MG63 (cell line): ENCODE measurements at places on chromosomes 1 and 21.
A peak's percentile ranks its signal among the peaks of the same experiment; 100 is the strongest.

GRCh38 chr1:173507205-173507846 lies 30.2 kb downstream of the PRDX6 start:
- DNase-seq: peak; percentile 61

DNA sequence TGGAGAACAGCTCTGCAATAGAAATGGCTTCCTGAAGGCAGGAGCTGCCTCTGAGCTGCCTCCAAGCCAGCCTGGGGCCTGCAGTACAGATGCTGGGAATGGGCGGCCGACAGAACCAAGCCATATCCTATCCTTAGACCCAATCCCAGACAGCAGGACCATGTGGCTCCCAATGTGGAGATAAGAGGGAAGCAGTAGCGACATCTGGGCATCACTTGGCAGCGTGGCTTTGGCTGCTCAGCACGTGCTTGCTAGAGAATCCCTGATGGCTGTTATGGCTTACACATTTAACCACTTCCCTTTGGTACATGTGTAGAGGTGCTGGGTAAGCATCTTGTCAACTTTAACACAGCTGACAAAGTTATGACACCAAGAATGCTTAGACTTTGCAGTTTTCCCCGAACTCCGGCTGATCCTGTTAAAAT lies 87.7 kb downstream of the MAN1C1 start:
- no peak for DNase-seq

DNA sequence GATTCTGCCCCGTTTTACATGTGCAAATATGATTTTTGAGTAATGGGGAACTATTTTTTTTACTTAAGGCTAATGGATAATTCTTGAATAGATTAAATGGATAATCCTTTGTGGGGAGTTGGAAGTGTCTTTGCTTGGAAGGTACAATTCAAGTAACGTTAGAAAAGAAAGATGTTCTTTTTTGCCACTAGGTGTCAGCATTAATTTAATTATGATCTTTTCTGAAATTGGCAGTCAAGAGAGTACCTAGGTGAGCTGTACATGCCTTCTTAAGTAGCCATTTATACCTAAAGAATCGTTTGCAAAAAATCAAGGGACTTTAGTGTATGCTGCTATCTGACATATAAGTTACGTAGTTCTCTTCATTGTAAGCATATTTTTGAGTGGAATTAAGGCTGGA lies 2.2 kb downstream of the FBXO28 start:
- DNase-seq: no peak

DNA sequence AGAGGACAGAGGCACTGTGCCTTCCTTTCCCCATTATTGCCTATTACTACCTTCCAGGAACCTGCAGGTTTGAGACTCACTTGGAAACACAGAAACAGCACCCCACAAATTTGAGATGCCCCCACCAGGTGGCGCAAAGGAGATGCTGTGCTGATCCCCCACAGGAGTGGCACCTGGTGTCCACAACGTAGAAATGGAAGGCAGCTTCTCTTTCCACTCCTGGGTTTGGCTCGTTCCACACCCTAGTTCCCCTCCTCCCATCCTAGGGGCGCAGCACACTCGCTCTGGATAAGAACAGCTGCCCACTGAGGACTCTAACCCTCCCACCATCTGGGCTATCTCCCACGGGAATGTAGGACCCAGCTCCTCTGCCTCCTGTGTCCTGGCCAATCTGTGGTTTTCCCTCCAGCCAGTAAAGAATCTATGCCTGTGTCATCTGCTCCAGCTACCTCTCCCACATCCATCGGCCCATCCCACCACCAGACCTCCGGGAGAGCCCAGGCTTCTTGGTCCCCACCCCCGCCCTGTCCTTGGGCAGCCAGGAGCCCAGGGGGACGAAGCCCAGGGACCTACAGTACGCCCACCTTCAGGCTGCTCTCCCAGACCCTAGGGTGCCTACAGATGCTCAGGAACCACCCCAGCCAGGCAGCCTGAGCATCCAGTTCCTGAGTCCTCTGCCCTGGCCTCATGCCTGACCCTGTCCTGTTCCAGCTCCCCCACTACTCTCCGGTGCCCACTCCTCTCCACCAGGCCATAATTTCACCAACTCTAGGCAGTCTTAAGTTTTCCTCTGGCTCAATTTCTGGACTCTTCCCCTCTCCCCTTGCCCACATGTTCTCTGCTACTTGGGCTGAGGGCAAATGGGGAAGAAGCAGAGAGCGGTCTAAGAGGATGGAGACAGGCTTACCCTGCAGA lies 549 bp downstream of the THBS3 start:
- DNase-seq: peak; percentile 76

DNA sequence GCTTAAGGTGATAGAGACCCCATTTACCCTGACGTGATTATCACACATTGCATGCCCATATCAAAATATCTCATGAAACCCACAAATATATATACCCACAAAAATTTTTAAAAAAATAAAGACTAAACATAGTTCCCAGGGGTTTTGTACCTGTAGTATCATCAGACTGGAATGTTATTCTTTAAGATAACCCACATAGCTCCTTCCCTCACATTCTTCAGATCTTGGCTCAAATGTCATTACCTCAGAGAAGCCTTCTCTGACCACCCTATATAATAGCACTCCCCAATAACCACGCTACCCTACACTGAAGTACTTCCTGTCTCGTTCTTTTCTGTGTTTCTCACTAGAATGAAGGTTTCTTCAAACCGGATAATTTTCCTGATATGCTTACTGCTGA lies 138.3 kb upstream of the SNX7 start:
- DNase-seq: no peak

DNA sequence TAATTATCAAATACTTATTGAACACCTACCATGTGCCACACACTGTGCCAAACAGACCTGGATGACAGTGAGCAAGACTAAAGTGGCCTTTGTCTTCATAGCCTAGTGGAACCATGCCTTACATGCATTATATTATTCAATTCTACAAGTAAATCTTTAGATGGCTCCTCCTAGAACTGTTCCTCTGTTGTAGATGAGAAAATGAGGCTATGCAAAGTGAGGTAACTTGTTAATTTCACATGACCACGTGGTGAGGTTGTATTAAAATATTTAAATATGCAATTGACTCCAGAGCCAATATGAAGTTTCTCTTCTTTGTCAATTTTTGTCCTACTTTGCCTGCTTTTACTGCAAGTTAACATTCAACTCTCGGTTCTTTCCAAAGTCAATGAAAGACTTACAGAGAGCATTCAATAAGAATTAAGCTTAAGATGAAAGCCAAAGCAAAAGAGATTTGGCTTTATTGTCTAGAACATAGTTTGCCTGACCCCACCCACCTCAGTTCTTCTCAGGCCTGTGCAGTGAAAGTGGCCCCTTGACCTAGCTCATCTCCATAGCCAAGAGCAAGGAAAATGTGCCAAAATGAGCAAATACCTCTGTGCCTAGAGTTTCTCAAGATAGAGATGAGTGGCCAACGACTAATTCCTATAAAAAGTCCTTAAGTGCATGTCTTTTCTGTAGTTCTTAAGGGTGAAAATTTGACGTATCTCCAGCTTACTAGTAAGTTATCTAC lies 263.2 kb upstream of the NFIA start:
- DNase-seq: no peak

DNA sequence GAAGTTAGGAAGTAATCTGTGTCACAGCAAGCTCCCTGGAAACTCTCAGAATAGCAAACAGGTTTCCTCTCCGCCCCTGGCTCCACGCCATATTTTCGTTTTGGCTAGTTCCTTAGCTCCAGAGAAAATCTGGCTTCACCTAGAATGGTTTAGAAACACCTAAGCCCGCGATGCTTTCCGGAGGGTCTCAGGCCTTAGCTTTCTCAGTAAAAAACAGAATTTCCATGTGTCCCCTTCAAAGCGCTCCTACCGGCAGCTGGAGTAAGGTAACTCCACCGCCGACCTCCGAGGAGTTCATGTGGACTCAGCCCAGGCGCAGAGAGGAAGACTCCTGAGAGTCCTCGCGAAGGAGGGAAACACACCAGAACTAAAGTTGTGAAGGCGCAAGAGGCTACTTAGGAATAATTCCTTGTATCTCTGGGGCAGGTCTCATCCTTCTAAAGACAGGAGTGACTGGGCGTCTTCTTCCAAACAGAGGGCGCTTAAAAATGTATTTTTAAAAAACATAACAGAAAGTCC lies 406 bp downstream of the KIAA0040 start:
- no peak for DNase-seq

- DNase-seq: no peak
These were observed 64.1 kb downstream of the RPAP2 start for GRCh38 chr1:92362970-92363369.

DNA sequence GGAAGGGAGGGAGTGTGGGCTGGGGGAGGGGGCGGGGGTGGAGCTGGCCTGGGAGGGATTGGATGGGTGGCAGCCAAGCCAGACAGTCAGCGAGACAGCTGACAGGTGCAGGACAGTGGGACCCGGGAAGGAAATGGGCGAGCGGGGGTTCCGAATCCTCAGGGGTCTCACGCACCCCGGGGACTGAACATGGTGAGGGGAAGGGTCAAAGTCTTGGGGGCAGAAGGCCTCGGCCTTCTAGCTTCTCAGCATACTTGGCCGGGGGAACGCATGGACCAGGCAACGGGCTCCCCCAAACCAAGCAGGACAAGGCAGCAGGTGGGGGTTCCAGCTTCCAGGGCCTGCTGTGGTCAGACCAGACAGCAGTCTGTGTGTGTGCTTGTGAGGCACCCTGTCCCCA lies 23.1 kb downstream of the CASZ1 start:
- DNase-seq: no peak

DNA sequence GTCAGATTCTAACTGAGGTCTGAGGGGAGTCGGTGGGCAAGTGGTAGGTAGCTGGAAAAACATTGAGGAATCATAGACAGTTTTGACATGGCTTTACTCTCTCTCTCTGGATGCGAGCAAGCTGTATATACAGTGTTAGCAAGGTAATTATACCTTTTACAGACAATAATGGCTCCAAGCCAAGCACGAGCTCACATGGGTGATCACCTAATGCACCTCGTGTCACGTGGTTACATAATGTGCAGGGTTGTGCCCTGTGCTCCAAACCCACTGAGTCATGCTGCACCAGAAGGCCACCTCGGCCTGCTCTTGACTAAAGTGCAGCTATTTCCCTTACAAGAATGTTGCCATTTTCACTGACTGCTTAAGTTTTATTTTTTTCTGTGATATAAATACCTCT lies 7.6 kb upstream of the CLCA2 start:
- DNase-seq: no peak

GRCh38 chr1:89757532-89757931 lies 63.3 kb upstream of the LRRC8D start:
- no peak for DNase-seq

DNA sequence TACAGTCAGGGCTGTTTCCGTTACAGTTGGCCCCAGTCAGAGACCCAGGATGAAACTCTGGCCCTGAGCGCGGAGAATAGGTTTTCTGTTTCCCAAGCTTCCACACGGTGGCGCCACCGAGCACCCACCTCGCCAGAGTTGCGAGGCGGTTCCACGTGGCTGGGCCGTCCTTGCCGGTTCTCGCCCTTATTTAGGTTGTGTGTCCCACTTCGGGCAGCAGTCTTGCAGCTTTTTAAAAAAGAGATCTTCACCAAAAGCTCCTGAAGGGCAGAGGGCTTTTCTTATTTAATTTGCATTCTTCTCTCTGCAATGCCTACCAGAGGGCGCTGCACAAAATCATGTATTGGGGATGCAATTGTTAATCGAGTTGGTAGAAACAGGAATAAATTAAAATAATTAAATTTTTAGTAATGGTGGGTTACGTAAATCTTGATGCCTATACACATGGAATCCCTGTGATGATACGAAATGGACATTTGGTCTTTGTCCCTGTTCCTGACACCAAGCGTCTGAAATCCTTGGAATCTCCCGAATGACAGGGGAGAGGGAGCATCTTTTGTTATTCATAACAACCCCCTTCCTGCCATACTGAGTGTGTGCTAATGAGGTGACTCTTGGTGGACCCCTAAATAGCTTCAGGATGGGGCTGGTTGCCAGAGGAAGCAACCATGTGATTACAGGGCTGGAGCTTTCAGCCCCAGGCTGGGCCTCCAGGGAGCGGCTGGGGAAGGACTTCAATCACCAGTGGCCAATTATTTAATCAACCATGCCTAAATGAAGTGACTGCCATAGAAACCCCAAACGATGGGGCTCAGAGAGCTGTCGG lies 5.6 kb upstream of the S100A7 start:
- peak; percentile 62 for DNase-seq
